ENCODE measurements at places on chromosomes 3 and 15. TPM values are rescaled to one million over a fixed set of nuclear protein-coding genes. Genes with fewer than 3 reads are reported as not detected.

DNA sequence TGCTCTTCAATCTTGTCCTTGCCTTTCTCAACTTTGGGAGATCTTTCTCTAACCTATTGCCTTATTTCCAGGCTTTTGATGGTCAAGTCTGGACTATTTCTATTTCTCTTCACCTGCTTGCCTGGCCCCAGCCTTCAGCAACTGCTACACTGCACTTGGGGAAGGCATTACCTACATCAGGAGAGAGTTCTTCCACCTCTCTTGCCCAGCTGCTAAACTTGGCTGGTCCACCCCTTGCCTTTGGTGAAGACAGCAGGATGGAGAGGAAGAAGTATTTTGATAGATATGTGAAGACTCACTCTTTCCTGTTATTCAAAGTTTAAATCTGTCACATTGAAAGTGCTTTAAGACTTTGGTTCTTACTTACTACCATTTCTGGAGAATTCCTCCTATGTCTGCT is 574.8 kb downstream of the ZPLD1 start:
- DNase-seq, result no peak

DNA sequence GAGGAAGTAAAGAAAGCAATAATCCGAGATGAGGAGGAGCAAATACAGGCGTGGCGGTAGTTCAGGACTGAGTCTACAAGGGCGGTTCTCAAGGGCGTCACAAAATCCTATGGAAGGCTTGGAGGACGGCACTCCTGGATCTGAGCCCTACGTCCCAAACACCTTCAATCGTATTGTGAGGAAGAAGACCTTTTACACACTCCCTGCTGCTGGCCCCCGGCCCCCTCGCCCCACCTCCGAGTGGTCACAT is 747 bp downstream of the PLD1 start:
- no peak for DNase-seq

DNA sequence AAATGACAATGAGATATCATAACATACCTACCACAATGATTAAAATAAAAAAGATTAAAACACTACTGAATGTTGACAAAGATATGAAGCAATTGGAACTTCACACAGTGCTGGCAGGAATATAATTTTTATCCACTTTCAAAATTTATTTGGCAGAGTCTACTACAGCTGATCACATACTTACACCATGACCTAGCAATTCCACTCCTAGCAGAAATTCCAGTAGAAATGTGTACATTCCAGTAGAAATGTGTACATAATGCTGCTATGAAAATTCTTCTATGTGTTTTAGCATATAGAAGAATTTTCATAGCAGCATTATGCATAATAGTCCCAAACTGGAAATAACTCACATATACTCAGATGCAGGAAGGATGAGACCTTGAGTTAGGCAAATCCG is 43.5 kb downstream of the IFT57 start:
- DNase-seq, result no peak

DNA sequence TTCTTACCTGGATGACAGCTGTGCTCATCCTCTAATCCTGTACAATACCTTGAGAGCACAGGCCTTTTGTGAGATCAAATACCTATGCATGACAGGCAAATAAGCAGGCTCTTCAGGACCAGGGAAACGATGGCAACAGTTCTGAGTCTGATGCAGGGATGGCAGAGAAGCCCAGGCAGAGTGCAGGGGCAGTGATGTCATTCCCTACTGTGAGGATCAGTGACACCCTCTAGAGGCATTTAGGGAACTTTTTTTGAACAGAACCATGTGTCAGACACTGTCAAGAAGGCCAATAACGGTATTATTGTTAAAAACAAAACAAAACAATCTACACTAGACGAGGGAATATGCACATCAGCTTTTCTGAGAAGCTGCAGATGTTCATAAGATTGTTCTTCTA is 314.8 kb upstream of the CTDSPL start:
- DNase-seq, result no peak

- no peak for DNase-seq
Measured at GRCh38 chr15:37057256-37057655, 43.1 kb downstream of the MEIS2 start.

DNA sequence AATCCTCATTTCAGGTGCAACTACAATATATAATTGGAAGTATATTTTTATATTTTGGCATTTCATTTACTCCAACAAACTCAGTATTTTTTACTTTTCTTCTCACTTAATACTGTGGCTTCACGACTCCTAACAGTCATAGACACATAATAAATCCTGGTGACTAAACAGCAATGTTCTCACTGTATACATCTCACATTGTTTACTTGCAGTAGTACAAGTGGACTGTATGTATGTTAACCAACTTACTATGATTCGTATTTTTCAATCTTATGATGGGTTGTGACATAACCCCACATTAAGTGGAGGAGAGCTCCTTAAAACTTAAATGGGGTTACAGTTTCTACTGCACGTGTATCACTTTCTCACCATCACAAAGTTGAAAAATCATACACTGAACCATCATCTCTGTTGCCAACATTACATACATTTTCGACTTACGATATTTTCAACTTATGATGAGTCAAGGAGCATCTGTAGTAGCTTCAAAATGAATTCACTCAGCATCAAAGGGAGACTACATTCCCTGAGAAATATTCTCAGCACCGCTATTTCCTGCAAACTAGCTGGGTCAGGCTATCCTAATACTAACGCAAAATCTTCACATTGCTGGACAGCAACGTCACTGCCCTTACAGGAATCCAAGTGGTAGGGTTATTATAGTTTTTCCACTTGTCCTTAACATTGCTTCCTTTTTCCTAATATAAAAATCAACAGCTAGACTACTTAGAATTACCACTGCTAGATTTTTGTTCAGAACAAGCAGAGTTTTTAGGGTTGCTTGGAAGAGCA is 7.3 kb downstream of the ADAM10 start:
- DNase-seq, result no peak

- DNase-seq, result no peak
Measured at GRCh38 chr3:111143-112069, 85.2 kb upstream of the CHL1 start.

Gene ZMYND10
- 2.2 TPM for total RNA-seq

Gene XCR1
- 0.66 TPM for total RNA-seq

All from mucosa of gallbladder (tissue), 1 donor.